Stimulated activated CD4-positive, alpha-beta T cell treated with anti-CD3 and anti-CD28 coated beads, Interleukin-12 subunit alpha, Interleukin-12 subunit beta, amount 100 ng/mL, for 4 hours (primary cell): ENCODE measurements at places on chromosomes 1 and 21.

GRCh38 chr1:112509005-112509659 is 367 bp downstream of the WNT2B start:
- peak; percentile 17 for DNase-seq

GRCh38 chr1:64873576-64873975 is 92.8 kb downstream of the JAK1 start:
- DNase-seq: no peak

- no peak for DNase-seq
These were observed 8.6 kb upstream of the NTNG1 start for GRCh38 chr1:107132195-107132594.

DNA sequence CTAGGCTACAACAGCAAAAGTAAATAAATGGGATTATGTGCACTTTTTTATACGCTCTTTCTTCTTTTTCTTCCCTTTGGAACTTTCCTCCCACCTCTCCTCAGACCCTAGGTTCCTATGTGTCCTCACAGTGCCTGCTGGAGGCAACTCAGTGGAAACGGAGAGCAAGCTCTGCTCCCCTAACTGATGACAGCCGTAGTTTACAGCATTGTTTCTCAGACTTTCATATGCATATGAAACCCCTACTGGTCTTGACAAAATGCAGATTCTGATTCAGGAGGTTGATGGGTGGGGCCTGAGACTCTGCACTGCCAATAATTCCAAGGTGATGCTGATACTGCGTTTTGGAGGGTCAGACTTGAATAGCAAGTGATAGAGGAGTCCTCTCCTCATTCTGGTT is 34.3 kb upstream of the HMCN1 start:
- DNase-seq: no peak

DNA sequence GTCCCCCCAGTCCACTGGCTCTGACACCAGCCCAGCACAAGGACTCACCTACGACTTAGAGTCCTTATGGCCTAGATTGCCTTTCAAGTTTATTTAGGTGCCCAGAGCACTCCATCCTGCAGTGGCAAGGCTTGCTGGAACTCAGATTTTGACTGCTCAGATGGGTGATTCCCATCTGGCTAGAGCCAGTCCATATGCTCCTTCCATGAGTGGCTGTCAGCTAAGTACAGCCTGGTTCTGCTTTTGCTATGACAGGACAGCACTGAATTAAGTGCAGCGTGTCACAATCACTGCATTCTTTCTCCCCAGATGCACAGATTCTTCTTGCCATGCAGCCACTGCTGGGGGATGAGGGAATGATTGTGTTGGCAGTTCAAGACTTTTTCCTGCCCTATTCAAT is 43.8 kb downstream of the GPR52 start:
- DNase-seq: no peak

DNA sequence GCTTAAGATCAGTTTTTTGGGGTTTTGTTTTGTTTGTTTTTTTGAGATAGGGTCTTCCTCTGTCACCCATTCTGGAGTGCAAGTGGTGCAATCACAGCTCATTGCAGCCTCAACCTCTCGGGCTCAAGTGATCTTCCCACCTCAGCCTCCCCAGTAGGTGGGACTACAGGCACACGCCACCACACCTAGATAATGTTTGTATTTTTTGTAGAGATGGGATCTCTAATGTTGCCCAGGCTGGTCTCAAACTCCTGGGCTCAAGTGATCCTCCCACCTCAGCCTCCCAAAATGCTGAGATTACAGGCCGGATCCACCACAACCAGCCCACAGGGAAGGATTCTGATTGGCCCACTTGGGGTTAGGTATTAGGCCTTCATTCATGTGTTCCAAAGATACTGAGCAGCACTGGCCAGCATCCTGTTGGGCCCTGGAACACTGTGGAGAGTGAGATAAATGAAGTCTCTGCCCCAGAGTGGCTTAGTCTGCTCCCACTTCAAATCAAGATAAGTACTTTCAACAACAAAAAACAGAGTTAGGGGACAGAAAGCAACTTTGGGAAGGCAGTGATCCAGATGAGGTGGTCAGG is 54.7 kb downstream of the PTP4A2 start:
- no peak for DNase-seq

DNA sequence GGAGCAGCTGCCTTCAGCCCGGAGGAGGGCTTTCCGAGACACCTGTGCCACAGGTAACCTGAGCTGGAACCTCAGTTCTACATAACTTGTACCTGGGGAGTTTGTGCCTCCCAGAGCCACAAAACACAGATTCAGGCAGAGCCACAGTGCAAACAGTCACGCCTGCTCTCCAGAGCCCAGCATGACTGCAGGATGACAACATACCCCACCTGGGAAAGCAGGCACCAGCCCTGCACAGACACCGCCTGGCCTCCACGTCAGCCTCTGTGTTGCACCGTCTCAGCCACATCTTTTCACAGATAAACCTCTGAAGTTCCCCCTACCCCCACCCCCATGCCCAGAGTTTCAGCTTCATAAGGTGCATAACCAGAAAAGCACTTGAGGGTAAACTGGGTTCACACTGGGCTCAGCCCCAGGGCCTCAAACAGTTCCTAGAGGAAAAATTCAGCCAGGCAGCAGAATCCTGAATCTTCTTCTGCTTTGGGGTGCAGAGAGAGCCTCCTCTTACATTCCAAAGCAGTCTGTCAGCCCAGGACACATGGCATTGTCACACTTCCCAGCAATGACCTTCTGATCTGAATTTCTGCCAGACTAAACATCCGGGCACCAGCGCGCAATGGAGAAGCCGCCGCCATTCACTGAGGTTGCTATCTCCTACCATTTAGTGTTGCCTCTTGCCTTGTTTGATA is 229.5 kb downstream of the TOMM20 start:
- DNase-seq: no peak

DNA sequence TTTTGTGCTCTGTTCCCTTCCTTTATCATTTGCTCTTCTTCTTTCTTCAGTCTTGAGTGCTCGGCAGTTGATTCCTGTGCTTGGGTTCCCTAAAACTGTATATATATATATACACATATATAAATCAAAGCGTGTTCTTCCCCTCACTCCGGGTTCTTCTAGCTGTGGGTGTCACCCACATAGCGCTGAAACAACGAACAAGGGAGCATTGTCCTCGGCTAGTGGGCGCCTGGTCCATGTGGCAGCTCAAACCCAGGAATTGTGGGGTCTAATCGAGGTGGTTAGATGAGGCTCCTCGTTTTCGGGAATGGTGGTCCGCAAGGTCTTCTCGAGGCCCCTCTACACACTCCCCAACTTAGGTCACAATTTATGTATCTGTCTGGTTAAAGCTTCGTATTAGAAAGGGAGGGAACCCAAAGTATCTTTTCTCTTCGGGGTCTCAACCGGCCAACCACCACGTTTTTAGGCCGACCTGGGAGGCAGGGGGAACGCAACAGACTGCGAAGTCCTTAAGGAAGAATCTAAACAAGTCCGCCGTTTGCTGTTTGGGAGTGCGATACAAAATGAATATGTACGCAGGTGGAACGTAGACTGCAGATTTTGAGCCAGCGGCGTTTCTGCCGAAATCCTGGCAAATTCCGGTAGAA is 504 bp upstream of the SDHC start:
- no peak for DNase-seq

GRCh38 chr1:101142244-101142643 is 94.6 kb upstream of the S1PR1 start:
- no peak for DNase-seq

DNA sequence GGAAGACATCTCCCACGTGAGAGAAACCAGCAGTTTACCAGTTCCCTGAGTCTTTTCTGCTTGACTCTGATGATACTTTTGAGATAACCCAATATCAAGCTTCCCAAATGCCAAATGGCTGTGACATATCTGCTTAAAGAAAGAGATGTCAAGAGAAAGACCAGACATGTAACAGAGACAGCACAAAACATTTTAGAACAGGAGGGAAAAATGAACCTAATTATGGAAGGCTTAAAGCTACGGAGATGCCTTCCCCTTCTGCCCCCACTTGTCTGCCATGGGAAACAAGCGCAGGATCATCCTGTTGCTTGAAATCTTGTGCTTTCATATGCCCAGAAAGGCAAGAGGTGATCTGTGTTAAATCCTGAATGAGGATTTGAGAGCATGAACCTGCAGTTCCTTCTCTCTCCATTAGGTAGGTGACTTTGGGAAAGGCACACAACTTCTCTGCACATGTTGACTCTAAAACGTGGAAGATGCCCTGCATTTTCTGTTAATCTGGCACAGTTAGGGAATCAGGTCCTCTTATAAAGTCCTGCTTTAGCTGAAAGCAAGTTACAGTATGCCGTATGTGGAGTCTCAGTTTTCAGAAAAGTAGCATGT is 46.7 kb upstream of the MTR start:
- no peak for DNase-seq

GRCh38 chr1:9004031-9004699 is 22.1 kb downstream of the SLC2A7 start:
- DNase-seq: no peak

GRCh38 chr1:211789641-211790464 is 40.7 kb downstream of the LPGAT1 start:
- no peak for DNase-seq

DNA sequence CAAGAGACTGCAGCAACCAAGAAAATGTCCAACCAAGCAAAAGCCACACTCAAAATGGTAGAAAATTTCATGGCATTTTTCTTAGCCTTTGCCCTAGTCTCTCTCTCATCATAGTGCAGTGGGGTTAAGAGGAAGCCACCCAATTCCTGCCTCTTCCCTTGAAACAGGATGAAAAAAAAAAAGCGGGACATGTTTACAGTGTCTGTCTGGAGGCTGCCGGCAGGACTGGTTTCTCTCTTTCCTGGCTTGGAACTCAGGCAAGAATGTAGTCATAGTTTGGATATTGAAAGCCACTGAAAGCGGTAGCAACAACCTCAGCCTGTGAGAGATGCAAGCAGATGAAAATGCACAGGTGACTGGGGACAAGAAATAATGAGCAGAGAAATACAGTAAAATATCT is 13.3 kb upstream of the TNFSF18 start:
- no peak for DNase-seq

- DNase-seq: no peak
These were observed 57.7 kb downstream of the NTNG1 start for GRCh38 chr1:107198561-107198960.

DNA sequence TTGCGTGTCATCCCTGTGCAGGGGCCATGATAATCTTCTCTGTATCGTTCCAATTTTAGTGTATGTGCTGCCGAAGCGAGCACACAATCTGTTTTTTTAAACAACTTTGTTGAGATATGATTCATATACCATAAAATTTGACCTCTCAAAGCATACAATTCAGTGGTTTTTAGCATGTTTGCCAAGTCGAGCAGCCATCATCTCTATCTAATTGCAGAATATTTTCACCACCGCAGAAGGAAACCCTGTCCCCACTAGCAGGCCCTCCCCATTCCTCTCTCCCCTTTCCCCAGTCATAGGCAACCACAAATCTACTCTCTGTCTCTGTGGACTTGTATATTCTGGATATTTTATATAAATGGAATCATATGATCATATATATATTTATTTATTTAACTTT is 78.7 kb upstream of the TINAGL1 start:
- no peak for DNase-seq

DNA sequence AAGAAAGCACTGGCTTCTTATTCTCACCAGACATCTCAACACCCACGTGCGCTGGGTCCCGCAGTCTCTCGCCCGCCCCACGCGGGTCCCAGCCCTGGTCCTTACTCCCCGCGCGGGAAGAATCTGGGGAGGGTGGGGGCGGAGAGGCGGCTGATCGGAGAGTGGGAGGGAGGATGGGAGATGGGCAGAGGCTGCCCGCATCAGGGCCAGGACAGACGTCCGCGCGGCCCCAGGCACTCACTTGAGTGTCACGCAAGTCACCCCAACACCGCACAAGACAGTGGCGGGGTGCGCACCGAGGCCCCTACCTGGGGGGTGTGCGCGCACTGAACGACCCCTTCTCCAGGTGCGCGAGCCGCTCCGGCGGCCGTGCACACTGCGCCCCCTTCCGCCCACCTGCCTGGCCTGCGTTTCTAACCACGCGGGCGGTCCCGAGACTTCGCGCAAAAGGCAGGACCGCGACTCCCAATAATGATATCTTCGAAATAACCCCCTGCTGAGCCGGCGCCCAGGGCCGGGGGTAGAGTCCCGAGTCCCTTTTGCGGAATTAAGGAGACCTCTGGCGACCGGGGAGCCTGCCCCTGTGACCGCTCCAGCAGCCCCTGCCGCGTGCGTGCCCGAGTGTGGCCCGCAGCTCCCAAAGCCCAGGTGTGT is 6.0 kb upstream of the SIM2 start:
- no peak for DNase-seq

- no peak for DNase-seq
These were observed 3.7 kb downstream of the CYB561D1 start for GRCh38 chr1:109497449-109498160.

DNA sequence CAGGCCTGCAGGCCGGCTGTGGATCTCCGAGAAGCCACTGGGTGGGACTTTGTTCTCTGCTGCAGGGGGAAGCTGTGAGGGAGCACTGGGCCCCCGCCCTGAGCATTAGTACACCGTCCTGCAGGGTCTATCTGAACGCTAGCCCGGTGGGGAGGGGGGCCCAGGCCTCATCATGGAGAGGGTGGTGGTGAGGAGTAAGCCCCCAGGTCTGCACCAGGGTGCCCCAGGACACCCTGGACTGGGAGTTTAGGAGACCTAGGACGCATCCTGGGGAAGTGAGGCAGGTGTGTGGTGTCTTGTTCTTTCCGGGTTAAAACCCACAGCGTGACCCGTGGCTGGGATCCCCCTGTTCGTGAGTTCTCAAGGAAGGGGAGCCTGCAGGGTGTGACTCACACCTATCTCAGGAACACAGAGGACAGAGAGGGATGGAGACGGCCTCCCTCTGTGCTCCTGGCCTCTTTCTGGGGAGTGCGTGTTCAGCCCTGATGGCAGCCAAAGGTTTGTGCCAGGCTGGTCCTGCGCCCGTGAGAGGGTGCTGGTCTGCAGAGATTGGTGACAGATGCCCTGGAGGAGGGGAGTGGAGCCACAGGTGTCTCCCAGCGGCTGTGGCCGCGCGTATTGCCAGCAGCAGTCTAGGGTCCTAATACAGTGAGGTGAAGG is 44.8 kb downstream of the AGPAT3 start:
- DNase-seq: no peak

GRCh38 chr1:209429611-209430010 is 153.9 kb upstream of the CAMK1G start:
- no peak for DNase-seq

DNA sequence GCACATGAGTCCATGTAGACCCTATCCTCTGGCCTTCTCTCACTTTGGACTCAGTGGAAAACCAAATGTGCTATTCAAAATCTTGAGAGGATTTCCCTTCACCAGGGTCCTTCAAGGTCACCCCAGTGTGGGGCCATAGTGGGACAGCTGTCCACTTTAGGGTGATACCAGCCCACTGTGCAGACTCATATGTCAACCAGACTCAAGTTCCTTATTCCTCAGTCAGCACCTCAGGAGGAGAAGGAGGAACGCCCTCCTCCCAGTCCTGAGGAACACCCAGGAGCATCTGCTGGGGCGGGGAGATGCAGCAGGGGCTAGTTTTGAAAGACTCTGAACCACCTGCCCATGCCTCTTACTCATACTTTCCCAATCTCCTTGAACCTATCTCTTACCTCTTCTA is 340.9 kb downstream of the MATN1 start:
- no peak for DNase-seq

DNA sequence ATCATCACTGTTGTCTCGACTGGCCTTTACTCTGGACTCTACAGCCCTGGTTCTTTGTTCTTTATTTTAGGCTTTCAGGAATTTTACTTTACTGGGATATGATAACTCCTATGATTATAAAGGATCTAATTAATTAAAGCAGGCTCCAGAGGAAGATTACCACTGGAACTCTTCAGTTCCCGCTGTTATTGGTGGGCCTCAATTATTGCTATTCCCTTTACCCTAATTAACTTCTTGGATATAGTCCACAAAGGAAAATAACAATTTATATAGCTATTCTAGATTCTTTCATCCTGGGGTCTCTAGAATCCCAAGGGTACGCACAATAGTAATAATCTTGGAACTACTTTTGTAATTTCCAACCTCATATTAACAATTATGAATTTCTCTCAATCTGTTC is 8.5 kb upstream of the OVAAL start:
- DNase-seq: no peak
